ENCODE measurements at places on chromosomes 12 and 14.

DNA sequence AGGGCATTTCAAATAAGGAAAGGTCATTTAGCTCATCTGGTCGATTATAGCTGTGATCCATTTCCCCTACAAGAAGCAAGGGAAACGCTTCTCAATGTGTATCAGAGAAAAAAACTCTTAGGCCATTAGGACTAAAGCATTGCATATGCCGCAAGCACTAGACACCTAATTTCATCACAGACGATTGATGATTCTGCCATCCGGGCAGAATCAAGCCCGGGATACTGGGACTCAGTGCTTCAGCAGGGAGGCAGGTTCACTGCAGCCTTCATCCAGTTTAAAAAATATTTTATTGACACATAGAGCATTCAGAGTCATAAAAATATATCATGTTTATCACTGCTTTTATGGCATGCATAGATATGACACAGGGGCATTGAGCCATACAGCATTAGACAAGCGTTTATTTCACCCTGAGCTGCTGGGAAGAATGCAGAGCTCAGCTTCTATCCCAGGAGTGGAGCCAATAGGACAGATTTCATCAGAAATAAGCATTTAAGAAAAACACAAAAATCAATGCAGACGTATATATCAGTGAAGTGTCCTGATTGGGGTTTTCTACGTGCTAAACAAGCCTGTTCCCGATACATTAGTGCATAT, 806.9 kb downstream of the GALC start:
- no peak for DNase-seq

DNA sequence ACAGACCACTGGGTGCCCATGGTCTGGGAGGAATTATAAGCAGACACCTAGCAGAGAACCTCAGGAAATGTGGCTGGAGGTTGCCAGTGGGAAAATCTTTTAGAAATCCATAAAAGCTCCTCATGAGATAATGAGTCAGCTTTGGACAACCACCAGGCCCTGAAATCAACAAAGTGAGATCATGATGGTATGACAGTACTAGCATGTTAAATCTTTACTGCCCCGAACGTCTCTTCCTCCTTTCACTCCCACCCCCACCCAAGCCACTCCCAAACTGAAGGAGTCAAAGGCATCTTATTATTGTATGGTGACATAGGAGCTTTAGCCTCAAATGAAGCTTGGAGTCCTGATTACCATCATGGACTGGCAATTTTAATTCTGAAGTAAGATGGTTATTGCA, 240.0 kb downstream of the DIO2 start:
- no peak for DNase-seq

GRCh38 chr14:54169254-54169924, 212.8 kb upstream of the BMP4 start:
- no peak for DNase-seq

- no peak for DNase-seq
Observed at GRCh38 chr12:29201296-29201695, 52.2 kb downstream of the FAR2 start.

DNA sequence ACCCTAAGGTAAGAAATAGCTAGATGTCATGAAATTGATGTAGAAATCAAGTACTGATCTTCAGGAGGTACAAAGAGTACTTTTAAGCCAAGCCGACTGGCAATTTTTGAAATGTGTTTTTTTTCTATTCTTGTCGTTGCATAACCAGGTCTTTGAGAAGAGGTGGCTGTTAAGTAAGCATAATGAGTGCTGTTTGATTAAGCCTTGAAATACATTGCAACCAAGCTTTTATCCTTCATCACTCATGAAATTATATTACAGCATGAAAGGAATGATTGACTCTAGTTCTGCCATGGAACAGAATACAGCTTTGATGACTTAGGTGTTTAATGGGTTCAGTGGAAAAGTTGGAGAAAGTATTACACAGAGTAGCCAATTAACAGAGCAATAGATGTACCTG, 1720.2 kb upstream of the SEL1L start:
- DNase-seq = no peak

DNA sequence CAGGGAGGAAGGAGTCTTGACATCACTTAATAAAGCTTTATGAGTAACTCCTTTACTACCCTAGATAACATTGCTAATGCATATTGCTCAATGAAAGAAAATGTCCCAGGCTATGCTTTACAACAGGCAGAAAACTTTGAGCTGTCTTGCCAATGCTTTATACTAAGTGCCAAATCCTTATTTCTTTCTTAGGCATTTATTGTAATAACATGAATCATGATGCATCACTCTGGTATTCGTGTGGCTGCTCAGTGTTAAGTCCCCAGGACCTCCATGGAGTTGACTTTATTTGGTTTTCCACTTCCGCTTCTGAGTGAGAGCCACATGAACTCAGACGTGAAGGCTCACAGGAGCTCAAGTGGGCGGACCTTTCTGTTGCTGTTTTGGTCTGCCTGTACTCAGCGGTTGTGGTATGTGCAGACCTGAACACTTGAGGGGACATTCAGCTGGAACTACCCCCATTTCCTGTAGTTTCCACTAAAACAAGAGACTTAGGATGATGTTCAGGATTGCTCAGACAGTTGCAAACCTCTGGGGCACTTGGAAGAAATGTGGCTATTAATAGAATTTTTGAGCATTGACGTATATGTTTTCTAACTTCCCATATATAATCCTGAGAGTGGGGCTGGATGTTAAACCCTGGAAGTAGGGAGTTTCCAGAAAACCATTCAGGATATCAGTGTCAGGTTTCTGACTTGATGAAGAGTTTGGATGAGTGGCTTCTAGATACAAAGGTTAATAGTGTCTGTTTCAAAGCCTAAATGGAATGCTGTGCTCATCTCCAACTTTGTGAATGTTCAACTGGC, 258.6 kb downstream of the MSRB3 start:
- no peak for DNase-seq

DNA sequence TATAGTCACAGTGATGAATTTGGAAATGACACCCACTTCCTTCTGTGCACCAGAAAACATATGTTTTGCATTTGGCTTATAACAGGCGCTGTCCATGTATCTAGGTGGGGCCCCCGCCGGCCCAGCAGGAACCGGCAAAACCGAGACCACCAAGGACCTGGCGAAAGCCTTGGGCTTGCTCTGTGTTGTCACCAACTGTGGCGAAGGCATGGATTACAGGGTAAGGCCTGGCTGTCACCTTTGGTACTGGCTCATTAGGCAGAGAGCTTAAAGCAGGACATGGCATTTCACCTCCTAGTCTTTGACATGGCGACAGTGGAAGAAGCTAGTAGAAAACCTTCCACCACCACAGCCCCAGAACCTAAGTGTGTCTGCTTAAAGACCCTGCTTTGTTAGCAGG, 85.8 kb downstream of the DNAH10 start:
- DNase-seq = no peak

GRCh38 chr12:4270831-4271716, 2.5 kb upstream of the CCND2 start:
- no peak for DNase-seq

DNA sequence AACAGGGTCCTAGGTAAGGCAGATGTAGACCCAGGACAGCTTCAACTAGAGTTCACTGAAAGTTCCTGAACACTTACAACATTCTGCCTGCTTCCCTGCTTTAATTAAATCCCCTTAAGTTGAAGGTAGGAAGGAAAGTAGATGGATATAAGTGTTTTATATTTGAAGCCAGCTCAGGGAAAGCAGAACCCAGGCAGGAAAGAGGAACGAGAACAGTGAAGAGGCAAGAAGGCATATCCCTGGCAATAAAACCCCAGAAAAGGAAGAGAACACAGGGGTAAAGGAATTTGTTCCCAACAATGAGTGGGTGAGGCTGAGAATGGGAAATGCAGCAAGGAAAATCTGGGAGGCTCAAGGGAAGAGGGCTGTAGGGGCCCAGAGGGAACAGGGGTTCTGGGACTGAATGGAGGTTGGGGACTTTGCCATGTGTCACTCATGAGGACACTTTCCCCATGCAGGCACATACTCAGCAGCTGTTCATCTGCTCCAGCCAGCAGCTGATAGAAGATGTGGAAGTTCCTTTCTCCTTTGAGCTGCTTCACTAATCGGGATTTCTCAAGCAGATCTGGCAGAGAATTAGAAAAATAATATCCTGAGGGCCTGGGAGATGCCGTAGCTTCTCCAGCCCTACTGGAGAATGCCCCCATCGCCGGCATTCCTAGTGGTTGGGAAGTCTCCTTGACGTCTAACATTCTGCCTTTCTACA, 3.7 kb downstream of the MYO1A start:
- no peak for DNase-seq

- DNase-seq = no peak
Observed at GRCh38 chr14:101031721-101032120, 128.2 kb upstream of the RTL1 start.

- DNase-seq = no peak
Observed at GRCh38 chr14:99781091-99781490, 12.1 kb upstream of the EML1 start.

DNA sequence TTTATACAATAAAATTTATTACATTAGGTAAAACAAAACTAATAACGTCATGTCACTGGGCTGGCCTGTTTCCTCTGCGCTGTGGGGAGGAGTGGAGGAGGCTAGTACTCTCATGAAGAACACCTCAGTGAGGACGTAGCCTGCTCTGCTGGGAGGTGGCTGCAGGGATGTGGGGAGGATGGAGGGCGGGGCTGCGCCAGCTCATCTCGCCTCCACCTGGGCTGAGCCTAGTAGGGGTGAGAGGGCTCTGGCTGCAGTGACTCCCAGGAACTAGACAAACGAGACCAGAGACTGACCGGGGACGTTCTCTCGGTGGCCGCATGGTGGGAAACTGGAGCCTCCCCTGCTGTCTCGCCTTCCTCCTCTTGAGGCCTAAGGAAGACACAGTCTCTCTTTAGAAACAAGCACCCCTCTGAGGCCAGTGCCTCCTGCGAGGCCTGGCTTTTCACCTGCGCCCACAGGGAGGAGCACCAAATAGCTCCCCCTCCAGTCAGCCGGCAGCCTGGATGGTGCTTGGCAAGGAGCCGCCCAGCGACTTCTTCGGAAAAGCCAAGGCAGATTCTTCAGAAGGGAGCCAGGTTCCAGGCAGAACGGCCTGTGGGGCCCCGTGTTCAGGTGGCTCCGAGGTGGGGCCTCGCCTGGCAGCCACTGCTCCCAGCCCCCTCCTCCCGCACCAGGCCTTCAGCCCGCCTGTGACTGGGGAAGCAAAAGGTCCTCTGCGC, 62.4 kb downstream of the PLEKHG3 start:
- DNase-seq = no peak

GRCh38 chr12:11746024-11746771, 96.7 kb downstream of the ETV6 start:
- DNase-seq = no peak
